ENCODE measurements at places on chromosomes 4 and X. TPM values are rescaled to one million over a fixed set of nuclear protein-coding genes. Genes with fewer than 3 reads are reported as not detected.

- H3K4me3 ChIP-seq: no peak overlapping the region
- H3K27me3 ChIP-seq: no peaks in the 10 kb centered on the region
- no peak overlapping the region for H3K27ac ChIP-seq
- H3K4me1 ChIP-seq: no peaks in the 10 kb centered on the region
Observed at GRCh38 chr4:38109370-38109769, 149.2 kb downstream of the PTTG2 start.

DNA sequence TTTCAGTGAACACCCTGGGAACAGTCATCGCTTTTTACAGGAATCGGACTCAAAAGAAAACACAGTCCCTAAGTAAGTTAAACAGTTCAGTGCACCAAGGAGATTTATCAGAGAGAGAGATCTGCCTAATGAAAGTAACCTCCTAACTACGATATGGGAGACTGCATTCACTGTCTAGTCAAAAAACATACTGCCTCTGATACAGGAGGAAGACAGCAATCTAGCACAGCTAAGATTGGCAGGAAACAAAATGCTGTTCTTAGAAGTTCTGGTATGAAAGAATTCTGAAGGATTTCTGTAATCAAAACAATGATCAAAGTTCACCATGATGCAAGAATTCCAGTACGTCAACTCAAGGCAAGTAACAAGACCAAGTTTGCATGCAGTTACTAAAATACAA is 92.8 kb downstream of the MAML3 start:
- H3K27me3 ChIP-seq: no peaks in the 10 kb centered on the region
- peak; percentile 46 for DNase-seq
- H3K36me3 ChIP-seq: no peaks in the 10 kb centered on the region
- peak overlapping the region; percentile 23 for H3K27ac ChIP-seq
- no peaks in the 10 kb centered on the region for H3K4me1 ChIP-seq

DNA sequence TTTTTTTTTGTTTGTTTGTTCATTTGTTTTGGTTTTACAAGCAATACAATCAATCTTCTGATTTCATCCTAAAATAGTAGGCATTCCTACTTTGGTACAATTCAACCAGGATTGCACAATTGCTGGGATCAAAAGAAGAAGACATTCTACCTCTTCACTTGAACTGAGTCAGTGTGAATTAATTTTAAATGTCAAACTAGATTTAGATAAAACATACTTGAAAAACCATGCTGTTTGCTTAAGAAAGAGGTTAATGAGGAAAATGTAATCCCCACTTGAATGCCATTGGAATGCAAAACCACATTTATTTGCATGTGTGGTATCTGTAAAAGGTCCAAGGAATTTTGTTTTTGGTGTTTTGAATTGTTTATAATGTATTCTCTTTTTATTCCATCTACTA is 40.5 kb downstream of the HAND2 start:
- no peaks in the 10 kb centered on the region for H3K36me3 ChIP-seq
- H3K4me1 ChIP-seq: peaks cover 7% of the 10 kb centered on the region
- no peak for DNase-seq
- H3K27me3 ChIP-seq: no peaks in the 10 kb centered on the region
- no peak overlapping the region for H3K4me3 ChIP-seq
- H3K27ac ChIP-seq: no peak overlapping the region

The RAB41 gene
- total RNA-seq: not detected

GRCh38 chr4:155667222-155667567 is 547 bp downstream of the GUCY1A1 start:
- H3K36me3 ChIP-seq: no peaks in the 10 kb centered on the region
- no peaks in the 10 kb centered on the region for H3K27me3 ChIP-seq
- DNase-seq: no peak
- peak overlapping the region; percentile 19 for H3K4me3 ChIP-seq
- H3K4me1 ChIP-seq: no peaks in the 10 kb centered on the region

The VCX gene
- total RNA-seq: not detected

The SPANXN3 gene
- not detected for total RNA-seq

DNA sequence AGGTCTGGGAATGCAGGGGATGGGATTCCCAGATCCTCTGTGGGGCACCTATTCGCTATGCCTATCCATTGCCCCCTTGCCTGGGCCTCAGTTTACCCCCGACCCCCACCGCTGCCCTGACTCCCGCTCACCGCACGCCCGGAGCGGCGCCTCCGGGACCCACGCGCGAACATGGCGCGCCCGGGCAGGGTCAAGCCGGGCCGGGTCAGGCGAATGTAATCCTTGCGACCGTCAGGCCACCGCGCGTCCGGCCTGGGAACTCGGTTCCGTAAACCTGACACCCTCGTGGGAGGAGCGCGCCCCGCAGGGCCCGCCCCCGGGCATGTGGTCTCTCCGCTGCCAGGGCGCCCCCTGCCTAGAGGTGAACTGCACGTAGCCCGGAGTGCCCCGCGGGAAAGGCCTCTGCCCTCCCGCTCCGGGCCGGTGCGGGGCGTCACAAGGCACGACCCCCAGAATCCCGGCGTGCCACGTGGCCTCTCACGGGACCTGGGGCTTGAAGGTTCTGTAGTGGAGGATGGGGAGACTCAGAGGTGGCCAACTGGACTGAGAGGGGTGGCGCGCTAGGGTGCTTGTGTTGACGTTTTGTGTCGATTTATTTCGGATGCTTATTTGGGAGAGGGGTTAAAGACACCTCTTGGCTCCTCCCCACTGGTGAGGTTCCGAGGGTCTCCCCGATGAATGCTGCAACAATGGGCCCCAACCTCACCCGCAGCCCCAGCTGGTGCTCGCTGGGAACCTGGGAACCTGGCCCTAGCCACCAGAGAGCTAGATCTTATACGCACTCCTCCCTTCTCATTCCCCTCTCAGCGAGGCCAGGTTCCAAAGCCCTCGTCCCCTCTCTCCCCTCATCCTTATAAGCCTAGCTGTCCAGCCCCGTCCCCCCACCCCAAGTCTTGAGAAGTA is at the start of gene PRICKLE3:
TSS of gene PRICKLE3 (minus strand) at position 249 of the 903 bp plus-strand sequence. CDS start at position 173, 76 bp downstream.
- DNase-seq: peak; percentile 59
- no peaks in the 10 kb centered on the region for H3K27me3 ChIP-seq
- no peaks in the 10 kb centered on the region for H3K36me3 ChIP-seq
- peaks cover 4% of the 10 kb centered on the region for H3K4me1 ChIP-seq

DNA sequence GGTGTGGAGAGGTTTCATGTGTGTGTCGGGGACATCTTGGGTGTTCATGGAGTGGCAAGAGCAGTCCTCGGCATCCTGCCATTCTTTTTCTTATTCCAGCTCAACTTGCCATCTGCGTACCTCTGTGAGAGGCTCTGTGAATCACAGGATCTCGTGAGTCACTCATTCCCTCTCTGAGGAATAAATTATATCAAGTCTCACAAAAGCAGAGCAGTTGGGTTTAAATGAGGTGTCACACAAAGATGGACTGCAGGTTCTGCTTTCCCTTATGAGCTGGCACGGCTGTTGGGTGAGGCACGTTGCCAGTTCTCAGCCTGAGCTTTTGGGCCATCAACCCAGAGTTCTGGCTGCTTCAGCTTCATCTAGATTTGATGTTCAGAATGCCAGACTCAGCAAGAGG is 6.8 kb upstream of the OCIAD2 start:
- no peaks in the 10 kb centered on the region for H3K36me3 ChIP-seq
- no peak for DNase-seq
- no peak overlapping the region for H3K4me3 ChIP-seq
- H3K4me1 ChIP-seq: no peaks in the 10 kb centered on the region
- no peaks in the 10 kb centered on the region for H3K27me3 ChIP-seq
- no peak overlapping the region for H3K27ac ChIP-seq

DNA sequence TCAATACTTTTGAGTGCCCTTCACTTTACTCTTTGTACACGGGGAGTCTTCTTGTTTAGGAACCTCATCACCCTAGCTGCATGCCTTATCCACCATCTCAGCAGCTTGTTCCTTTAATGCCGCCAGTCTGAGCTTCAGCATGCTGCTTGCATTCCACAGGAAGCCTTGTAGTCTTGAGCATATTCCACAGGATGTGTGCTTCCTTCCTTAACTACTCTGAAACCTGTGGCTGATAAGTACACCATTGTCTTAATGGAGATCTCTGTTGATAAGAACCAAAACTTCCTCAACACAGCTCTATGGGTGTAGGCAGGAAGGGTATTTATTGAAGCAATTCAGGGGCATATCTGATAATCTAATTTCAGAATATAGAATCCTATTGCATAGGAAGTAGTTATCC is 24.4 kb upstream of the CCNI start:
- DNase-seq: no peak
- H3K4me3 ChIP-seq: no peak overlapping the region
- no peaks in the 10 kb centered on the region for H3K4me1 ChIP-seq
- no peak overlapping the region for H3K27ac ChIP-seq

DNA sequence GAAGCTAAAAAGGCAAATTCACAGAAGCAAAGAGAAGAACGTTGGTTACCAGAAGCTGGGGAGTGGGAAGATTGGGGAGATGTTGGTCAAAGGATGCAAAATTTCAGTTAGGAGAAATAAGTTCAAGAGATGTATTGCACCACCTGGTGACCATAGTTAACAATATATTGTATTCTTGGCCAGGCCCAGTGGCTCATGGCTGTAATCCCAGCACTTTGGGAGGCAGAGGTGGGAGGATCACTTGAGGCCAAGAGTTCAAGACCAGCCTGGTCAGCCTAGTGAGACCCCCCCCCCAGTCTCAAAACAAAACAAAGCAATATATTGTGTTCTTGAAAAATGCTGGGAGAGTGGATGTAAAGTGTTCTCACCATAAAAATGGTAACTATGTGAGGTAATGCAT is 67.9 kb downstream of the TAB3 start:
- no peak overlapping the region for H3K27ac ChIP-seq
- H3K27me3 ChIP-seq: no peaks in the 10 kb centered on the region
- H3K4me1 ChIP-seq: no peaks in the 10 kb centered on the region
- DNase-seq: no peak

GRCh38 chr4:180041576-180041975 is 2201.6 kb upstream of the TENM3 start:
- H3K36me3 ChIP-seq: no peaks in the 10 kb centered on the region
- H3K4me1 ChIP-seq: no peaks in the 10 kb centered on the region
- no peaks in the 10 kb centered on the region for H3K27me3 ChIP-seq
- no peak overlapping the region for H3K4me3 ChIP-seq

GRCh38 chr4:72112514-72113156 is 80.8 kb downstream of the NPFFR2 start:
- DNase-seq: no peak
- no peaks in the 10 kb centered on the region for H3K27me3 ChIP-seq
- H3K27ac ChIP-seq: no peak overlapping the region
- no peaks in the 10 kb centered on the region for H3K36me3 ChIP-seq

DNA sequence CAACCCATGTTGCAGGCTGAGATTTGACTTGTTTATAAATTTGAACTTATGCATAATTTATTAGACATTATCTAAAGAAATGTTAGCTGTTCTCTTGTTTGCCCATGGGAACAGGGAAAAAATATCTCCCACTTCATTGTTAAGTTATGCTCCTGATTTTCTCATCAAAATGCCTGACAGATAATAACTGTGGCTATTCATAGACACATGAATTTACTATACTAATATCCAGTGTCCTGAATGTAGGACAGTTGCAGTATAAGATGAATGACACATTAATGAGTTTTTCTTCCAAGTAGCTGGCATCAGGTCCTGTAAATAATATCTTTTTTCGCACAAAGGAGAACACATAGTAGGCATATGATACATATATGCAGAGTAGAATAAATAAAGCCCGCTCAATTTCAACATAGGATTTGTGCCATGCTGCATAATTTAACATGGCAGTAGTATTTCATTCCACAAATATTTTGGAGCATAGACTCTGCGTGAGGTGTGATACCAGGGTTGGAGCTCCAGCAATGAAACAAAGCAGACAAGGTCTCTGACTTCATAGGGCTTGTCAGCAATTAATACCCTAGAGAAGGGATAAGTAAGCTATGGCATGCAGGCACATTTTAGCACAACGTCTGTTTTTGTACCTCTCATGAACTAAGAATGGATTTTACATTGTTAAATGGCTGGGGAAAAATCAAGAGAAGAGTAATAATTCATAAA is 40.4 kb upstream of the DDX53 start:
- H3K27me3 ChIP-seq: no peaks in the 10 kb centered on the region
- H3K27ac ChIP-seq: no peak overlapping the region
- H3K4me3 ChIP-seq: no peak overlapping the region

The DGAT2L6 gene
- not detected for total RNA-seq

DNA sequence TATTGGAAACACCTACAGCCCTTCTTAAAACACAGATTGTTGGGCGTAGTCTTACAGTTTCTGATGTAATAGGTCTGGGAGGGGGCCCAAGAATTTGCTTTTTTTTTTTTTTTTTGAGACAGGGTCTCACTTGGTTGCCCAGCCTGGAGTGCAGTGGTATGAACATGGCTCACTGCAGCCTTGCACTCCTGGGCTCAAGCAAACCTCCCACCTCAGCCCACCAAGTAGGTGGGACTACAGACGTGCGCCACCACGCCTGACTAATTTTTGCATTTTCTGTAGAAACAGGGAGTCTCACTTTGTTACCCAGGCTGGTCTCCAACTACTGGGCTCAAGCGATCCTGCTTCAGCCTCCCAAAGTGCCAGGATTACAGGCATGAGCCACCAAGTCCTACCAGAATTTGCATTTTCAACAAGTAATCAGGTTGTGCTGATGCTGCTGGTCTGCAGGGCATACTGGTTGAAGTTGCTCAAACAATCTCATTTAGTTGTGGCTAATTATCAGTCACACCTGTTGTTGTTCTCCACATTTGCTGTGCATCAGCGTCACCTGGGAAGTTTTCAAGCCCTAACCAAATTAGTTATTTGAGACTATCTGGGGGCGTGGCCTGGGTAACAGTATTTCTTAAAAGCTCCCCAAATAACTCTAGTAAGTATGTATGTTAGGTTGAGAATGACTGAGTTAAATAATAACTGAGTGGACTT is 14.0 kb downstream of the TMEM154 start:
- no peak overlapping the region for H3K27ac ChIP-seq
- DNase-seq: no peak
- no peak overlapping the region for H3K4me3 ChIP-seq
- H3K27me3 ChIP-seq: no peaks in the 10 kb centered on the region

- H3K27me3 ChIP-seq: no peaks in the 10 kb centered on the region
- DNase-seq: no peak
- no peaks in the 10 kb centered on the region for H3K4me1 ChIP-seq
- H3K27ac ChIP-seq: no peak overlapping the region
- no peak overlapping the region for H3K4me3 ChIP-seq
- H3K36me3 ChIP-seq: no peaks in the 10 kb centered on the region
Observed at GRCh38 chr4:73727685-73728084, 12.7 kb upstream of the CXCL8 start.

- peaks cover 54% of the 10 kb centered on the region for H3K4me1 ChIP-seq
- no peaks in the 10 kb centered on the region for H3K27me3 ChIP-seq
- no peak for DNase-seq
- H3K27ac ChIP-seq: peak overlapping the region; percentile 55
Observed at GRCh38 chr4:2818351-2818939, 25.2 kb upstream of the ADD1 start.

GRCh38 chr4:15955670-15956069 is 7.3 kb downstream of the FGFBP2 start:
- H3K36me3 ChIP-seq: no peaks in the 10 kb centered on the region
- DNase-seq: no peak
- no peaks in the 10 kb centered on the region for H3K4me1 ChIP-seq
- no peak overlapping the region for H3K4me3 ChIP-seq

- H3K36me3 ChIP-seq: no peaks in the 10 kb centered on the region
- no peak overlapping the region for H3K27ac ChIP-seq
Observed at GRCh38 chrX:39869846-39870601, 227.7 kb downstream of the BCOR start.

GRCh38 chr4:38780833-38781484 is 1.8 kb downstream of the TLR10 start:
- no peak for DNase-seq
- H3K27ac ChIP-seq: no peak overlapping the region
- H3K36me3 ChIP-seq: no peaks in the 10 kb centered on the region
- no peaks in the 10 kb centered on the region for H3K4me1 ChIP-seq
- no peaks in the 10 kb centered on the region for H3K27me3 ChIP-seq
